ENCODE measurements at places on chromosomes 6 and 20.

DNA sequence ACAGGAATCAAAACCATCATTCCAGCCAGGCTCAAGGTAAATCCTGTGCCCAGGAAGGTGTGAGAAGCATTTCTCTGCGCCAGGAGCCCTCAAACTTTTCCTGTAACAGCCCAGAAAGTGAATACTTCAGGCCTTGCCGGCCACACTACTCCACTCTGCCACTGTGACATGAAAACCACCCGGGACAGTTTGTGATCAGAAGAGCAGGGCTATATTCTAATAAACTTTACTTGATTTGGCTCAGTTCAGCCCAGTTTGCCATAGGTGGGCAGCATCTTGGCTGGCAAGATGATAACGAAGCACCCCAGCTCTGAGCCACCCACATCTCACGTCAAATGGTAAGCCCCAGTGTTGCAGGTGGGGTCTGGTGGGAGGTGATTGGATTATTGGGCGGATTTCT lies 249.4 kb downstream of the DLL1 start:
- H3K36me3 ChIP-seq = no peaks in the 10 kb centered on the region
- DNase-seq = no peak
- H3K4me1 ChIP-seq = peaks cover 2% of the 10 kb centered on the region
- H3K4me3 ChIP-seq = no peak overlapping the region

DNA sequence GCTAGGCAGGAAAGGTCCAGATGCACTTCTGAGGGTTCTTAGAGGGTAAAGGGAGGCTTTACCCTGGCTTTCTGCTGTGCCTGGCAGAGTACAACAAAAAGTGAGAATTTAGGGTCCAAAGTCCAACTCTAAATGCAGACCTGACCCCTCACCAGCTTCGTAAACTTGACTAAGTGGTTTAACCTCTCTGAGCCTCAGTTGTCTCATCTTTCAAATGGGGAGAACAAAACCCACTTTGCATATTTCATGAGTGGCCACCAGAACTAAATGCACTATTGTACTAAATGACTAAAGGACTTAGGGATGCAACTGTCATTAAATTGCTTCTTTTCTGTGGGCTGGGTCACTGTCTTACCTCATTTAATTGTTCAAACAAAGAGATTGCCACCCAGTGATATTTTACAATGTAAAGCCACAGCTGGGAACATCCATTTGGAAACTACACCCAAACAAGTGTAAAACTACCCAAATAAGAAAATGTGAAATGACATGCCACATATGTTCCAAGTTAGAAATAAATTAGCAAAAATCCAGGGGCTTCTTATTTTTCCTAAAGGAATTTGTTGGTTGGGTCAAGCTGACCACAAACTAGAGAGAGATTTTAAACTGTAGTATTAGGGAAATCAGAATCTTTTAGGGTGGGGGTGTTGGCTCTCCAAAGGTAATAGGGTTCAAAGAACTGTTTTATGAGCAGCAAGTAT lies 48.3 kb upstream of the RIN2 start:
- no peaks in the 10 kb centered on the region for H3K27me3 ChIP-seq
- H3K4me3 ChIP-seq = no peak overlapping the region
- H3K36me3 ChIP-seq = no peaks in the 10 kb centered on the region
- H3K4me1 ChIP-seq = no peaks in the 10 kb centered on the region

GRCh38 chr20:48238326-48238725 lies 453.0 kb upstream of the SULF2 start:
- no peak for DNase-seq
- H3K4me1 ChIP-seq = no peaks in the 10 kb centered on the region
- H3K36me3 ChIP-seq = peaks cover 3% of the 10 kb centered on the region

DNA sequence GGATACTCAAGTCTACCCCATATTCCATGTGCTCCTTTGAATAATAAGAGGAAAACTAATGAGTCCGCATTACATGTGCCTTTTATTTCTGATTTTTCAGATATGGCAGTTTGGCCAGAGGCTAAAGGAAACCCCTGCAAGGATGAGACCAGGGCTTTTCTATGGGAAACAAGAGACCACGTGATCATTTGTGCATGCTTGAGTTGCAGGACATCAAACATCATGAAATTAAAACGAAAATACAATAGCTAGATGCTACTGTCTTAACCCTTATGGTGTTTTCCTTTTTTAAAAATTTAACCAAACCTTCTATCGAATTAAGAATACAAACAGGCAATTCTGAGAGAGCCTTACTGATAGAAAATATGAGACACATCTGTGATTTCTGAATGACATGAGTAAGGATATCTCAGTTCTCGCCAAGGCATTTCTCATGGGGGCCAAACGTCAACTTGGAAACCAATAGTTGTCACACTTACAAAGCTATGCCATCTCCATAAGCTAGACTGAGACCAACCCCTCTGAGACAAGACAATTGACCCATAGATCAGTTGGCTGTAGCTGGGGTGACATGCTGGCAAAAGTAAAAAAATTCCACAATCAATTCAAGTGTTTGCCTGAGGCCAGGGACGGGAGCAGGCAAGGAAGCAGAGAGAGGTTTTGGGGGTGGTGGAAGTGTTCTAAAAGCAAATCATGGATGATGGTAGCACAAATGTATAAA lies 52.8 kb downstream of the RIPOR2 start:
- peak overlapping the region; percentile 46 for H3K4me3 ChIP-seq
- peaks cover 83% of the 10 kb centered on the region for H3K4me1 ChIP-seq
- no peak for DNase-seq
- peak overlapping the region; percentile 84 for H3K27ac ChIP-seq
- peaks cover 56% of the 10 kb centered on the region for H3K36me3 ChIP-seq

- peak overlapping the region; percentile 49 for H3K27ac ChIP-seq
- peaks cover 11% of the 10 kb centered on the region for H3K36me3 ChIP-seq
These were observed 16.4 kb downstream of the TBPL1 start for GRCh38 chr6:133969285-133969920.

- no peak overlapping the region for H3K27ac ChIP-seq
- no peak for DNase-seq
- H3K4me1 ChIP-seq = peaks cover 10% of the 10 kb centered on the region
- H3K27me3 ChIP-seq = no peaks in the 10 kb centered on the region
These were observed 232.5 kb downstream of the FARS2 start for GRCh38 chr6:5493806-5494205.

- no peaks in the 10 kb centered on the region for H3K36me3 ChIP-seq
- peaks cover 7% of the 10 kb centered on the region for H3K27me3 ChIP-seq
- no peak overlapping the region for H3K4me3 ChIP-seq
- no peak for DNase-seq
These were observed 10.3 kb upstream of the TCP11 start for GRCh38 chr6:35151466-35151865.

DNA sequence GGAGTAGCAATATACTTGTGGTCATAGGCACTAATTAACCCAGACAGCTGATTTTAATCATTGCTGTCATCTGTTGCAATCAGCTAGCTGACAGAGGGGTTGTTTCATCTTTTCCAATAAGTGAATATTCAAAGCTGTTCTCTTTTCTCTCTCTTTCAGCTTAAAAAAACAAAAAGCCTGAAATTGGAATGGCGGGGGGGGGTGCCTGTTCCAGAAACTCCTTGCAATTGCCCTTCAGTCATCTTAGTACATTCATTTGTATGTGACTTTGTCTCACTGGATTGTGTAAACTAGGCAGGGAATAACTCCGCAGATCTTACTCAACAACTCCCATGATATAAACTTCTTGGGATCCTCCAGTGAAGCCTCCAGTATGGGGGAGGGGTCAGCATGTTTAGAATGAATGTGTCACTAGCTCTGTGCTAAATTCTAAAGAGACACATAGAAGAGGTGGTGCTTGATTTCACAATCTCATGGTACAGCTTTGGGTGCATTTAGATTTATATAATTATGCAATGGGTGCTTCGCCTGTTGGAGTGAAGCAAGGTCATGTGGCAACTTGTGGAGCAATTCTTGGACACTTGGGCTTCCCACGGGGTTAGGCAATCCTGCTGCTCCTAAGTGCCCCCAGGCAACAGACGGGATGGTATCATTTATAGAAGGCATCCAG lies 40.1 kb downstream of the SLC24A3 start:
- no peak for DNase-seq
- H3K36me3 ChIP-seq = peaks cover 3% of the 10 kb centered on the region
- no peaks in the 10 kb centered on the region for H3K4me1 ChIP-seq
- no peak overlapping the region for H3K4me3 ChIP-seq

- H3K36me3 ChIP-seq = no peaks in the 10 kb centered on the region
- no peaks in the 10 kb centered on the region for H3K27me3 ChIP-seq
- DNase-seq = no peak
These were observed 318.7 kb downstream of the RFPL4B start for GRCh38 chr6:112665815-112666214.

GRCh38 chr20:19435316-19435715 lies 222.9 kb downstream of the SLC24A3 start:
- peaks cover 3% of the 10 kb centered on the region for H3K27me3 ChIP-seq
- H3K27ac ChIP-seq = no peak overlapping the region
- no peak overlapping the region for H3K4me3 ChIP-seq
- H3K4me1 ChIP-seq = no peaks in the 10 kb centered on the region

DNA sequence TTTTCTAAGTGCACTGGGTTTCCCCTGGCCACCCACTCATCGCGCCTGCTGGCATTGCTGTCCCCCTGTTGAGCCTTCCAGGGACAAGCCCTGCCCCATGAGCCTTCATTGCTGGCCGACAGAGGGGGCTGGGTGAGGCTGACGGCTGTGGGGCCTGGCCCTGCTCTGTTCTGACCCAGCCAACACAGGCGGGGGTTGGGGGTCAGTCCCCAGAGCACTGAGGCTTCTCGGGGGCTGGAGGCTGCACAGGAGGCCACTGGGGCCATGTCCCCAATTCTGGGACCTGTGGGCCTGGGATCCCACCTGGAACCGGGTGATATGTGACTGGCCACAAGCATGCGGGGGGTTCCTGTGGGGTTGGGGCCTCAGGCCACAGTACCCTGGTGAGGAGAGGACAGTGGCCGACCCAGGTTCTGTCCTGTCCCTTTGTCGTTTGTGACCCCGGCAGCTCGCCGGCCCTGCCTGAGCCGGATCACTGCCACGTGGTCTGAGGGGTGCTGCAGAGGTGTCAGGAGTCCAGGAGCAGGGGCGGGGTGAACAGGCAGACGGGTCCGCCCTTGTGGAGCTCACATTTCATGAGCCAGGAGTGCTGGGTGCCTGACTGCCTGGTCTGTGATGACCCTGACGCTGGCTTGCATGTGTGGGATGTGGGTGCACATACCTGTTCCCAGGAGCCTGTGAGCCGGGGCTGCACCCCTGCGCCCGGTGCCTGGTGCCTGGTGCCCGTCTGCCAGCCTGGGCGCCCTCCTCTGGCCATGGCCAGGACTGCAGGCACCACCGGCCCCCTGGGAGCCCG lies 2.1 kb upstream of the COL20A1 start:
- no peak overlapping the region for H3K27ac ChIP-seq
- DNase-seq = peak; percentile 68
- H3K4me1 ChIP-seq = peaks cover 16% of the 10 kb centered on the region
- peaks cover 15% of the 10 kb centered on the region for H3K27me3 ChIP-seq

- H3K4me3 ChIP-seq = no peak overlapping the region
- peaks cover 49% of the 10 kb centered on the region for H3K27me3 ChIP-seq
- H3K27ac ChIP-seq = no peak overlapping the region
- no peaks in the 10 kb centered on the region for H3K4me1 ChIP-seq
- H3K36me3 ChIP-seq = no peaks in the 10 kb centered on the region
- DNase-seq = no peak
These were observed 42.2 kb upstream of the ADTRP start for GRCh38 chr6:11820821-11821220.

DNA sequence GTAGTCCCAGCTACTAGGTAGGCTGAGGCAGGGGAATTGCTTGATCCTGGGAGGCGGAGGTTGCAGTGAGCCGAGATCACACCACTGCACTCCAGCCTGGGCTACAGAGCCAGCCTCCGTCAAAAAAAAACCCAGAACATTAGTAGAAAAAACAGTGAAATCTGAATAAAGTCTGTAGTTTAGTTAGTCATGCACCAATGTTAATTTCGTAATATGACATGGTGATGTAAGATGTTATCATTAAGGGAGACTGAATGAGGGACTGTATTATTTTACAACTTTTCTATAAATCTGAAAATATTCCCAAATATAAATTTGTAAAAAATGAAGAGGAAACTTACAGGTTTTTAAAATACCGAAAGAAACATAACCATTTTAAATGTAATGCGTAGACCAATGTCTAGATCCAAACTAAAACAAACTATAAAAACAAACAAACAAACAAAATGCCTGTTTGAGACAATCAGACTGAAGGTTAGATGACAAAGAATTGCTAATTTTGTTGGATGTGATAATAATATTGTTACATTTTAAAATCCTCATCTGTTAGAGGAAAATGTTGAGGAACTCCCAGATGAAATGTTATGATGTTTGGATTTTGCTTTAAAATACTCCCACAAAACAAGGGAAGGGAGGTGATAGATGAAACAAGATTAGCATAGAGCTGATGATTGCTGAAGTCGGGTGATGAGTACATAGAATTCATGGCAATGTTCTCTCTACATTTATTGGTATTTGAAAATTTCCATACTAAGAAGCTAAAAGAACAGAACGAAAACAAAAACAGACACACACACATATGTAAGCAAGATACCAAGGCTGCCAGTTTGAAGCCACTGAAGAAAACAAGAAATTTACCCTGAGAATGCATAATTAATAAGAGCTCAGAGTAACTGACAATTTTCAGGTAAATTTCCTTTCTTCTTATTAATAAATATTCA lies 1.8 kb downstream of the GSTA4 start:
- no peaks in the 10 kb centered on the region for H3K27me3 ChIP-seq
- peaks cover 29% of the 10 kb centered on the region for H3K4me1 ChIP-seq
- H3K36me3 ChIP-seq = peaks cover 27% of the 10 kb centered on the region
- DNase-seq = no peak
- H3K27ac ChIP-seq = no peak overlapping the region

GRCh38 chr6:21246075-21246474 lies 347.5 kb upstream of the SOX4 start:
- H3K4me3 ChIP-seq = no peak overlapping the region
- H3K4me1 ChIP-seq = no peaks in the 10 kb centered on the region
- no peaks in the 10 kb centered on the region for H3K27me3 ChIP-seq
- DNase-seq = no peak

DNA sequence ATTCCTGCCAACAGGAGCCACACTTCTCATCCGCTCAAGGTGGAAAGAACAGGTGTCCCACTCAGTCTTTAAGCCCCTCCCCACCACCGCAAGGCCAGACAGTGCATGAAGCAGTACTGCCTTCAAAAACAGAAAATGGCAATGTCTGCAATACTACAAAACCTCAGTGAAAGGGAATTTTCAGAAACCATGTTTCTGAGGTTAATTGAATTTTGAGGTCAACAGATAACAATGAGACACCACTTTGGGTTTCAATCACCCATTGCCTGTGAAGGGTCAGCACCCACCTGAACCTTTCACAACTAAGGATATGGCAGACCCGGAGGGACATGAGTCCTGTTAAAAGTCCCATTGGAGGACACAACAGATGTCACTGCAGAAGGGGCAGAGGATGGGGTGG lies 13.0 kb downstream of the ZC3H12D start:
- peaks cover 20% of the 10 kb centered on the region for H3K36me3 ChIP-seq
- no peak overlapping the region for H3K27ac ChIP-seq
- DNase-seq = no peak
- H3K27me3 ChIP-seq = no peaks in the 10 kb centered on the region
- no peak overlapping the region for H3K4me3 ChIP-seq

DNA sequence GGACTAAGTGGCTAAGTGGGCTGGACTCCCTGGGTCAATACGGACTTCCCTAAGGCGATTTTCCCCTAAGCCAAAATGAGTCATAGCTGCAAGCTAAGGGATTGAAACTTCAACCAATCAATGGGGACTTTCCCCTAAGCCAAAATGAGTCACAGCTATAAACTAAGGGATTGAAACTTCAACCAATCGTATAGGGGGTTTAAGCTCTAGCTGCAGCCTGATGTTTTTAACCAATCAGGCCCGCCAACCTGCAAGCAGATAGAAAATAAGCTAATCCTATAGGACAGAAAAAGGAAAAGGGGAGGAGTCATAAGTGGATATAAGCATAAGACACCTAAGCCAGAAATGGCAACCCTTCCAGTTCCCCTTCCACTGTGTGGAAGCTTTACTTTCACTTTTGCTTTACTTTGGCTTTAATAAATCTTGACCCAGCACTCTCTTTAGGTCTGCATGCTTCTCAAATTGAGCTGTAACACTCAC lies 655.0 kb upstream of the HS3ST5 start:
- peak overlapping the region; percentile 23 for H3K4me3 ChIP-seq
- no peaks in the 10 kb centered on the region for H3K36me3 ChIP-seq

Data from effector memory CD8-positive, alpha-beta T cell (primary cell).